ENCODE measurements at places on chromosomes 11 and 22.

DNA sequence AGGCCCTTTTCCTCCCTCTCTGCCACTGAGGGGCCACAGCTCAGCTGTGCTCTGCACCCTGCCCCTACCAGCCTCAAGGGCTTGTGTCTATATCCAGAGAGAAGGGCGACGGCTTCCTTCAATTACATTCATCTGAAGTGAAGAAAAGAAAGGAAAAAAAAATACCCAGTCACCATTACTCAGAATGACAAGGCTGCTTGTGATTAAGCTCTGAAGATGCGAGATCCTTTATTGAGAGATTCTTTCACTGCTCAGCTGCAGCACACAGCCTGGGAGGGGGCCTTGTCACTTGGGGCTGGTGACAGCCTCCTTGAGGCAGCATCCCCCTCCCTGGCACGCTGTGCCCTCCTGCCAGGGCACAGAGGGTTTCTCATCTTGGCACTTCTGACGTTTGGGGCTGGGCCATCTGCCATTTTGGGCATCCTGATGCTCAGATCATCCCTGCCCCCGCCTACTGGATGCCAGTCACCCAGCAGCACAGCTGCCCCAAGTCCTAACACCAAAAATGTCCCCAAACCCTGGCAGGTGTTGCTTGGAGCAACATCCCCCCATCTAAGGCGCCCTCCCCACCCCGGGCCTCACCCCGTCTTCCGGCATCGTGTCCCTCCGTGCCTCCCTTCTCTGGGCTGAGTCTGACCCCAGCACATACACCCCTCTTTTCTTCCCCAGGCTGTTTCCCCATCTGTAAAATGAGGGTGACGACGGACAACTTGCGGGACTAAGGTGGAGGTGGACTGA lies 1394.7 kb downstream of the BRD1 start:
- no peak for DNase-seq

- DNase-seq = no peak
These were observed 15.5 kb upstream of the DEPDC7 start for GRCh38 chr11:33000181-33000580.

- DNase-seq = peak; percentile 86
These were observed 16.6 kb downstream of the CRELD2 start for GRCh38 chr22:49934891-49935557.

DNA sequence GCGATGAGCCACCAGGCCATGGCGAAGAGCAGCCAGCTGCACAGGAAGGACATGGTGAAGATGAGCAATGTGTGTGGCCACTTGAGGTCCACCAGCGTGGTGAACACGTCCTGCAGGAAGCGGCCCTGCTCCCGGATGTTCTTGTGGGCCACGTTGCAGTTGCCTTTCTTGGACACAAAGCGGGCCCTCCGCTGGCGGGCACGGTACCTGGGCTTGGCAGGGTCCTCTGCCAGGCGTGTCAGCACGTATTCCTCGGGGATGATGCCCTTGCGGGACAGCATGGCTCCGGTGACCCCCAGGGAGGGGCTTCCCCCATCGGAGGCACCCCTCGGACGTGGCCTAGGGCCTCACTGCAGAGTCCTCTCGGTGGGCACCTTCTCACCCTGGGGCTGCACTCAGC lies 648 bp downstream of the KCNJ11 start:
- no peak for DNase-seq

- DNase-seq = peak; percentile 92
These were observed 6.7 kb downstream of the CENPM start for GRCh38 chr22:41939981-41940831.

GRCh38 chr11:34051349-34052035 lies at the start of gene CAPRIN1:
Gene CAPRIN1 (plus strand): TSS chr11:34051731. CDS start chr11:34052421, 690 bp downstream.
- peak; percentile 76 for DNase-seq

GRCh38 chr11:118202599-118203422 lies 22.0 kb downstream of the JAML start:
- no peak for DNase-seq

GRCh38 chr11:5929571-5930368 lies 12.3 kb upstream of the OR56A3 start:
- no peak for DNase-seq

DNA sequence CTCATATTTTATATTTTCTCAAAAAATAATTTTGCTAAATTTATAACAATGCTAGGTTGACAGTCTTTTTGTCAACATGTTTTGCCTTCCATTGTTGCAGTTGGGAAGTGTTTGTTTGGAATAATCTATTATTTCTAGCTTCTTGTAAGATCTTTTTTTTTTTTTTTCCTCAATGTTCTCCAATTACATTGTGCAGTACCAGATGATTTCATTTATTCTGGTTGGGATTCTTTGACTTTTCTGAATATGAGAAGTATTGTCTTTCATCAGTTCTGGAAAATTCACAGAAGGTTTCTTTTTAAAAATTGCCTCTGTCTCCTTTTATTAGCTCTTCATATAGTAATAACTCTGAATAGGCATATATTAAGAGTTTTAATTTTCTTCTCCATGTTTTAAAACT lies 245.4 kb downstream of the DYNC2H1 start:
- no peak for DNase-seq

DNA sequence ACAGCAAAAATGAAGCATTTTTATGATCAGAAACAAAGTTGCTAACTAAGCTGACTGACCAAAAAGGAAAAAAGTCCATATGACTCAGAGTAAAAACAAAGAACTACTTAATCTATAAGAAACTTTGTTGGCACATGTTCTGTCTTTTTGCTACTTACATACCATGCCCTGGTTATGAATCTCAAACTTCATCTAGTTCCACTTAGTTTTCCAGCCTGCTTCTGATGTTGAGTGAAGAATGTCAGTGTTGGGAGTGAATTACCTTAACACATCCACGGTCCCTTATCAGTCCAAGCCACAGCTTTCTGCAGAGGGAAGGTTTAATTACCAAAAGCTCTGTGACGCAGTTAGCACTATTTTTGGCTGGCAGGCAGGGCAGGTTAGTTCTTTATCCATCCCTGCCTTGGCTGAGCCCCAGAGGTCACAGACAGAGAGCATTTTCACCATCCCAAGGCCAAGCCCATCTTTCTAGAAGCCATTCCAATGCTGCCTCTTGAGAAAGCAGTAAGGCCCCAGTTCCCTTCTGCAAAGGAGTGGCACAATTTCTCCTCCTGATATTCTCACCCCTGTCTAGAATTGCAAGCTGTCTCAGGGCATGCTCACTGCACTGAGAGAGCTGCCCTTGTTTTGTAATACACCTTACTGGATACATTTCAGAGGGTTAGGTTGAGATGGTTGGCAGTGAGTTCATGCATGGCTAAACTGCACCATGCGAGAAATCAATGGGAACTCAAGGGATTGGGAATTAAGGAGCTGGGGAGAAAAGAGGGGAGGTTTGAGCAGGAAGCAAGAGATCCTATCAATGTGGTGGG lies 67.1 kb downstream of the SLC1A2 start:
- no peak for DNase-seq

- no peak for DNase-seq
These were observed 87.6 kb downstream of the STIM1 start for GRCh38 chr11:3942956-3943497.

DNA sequence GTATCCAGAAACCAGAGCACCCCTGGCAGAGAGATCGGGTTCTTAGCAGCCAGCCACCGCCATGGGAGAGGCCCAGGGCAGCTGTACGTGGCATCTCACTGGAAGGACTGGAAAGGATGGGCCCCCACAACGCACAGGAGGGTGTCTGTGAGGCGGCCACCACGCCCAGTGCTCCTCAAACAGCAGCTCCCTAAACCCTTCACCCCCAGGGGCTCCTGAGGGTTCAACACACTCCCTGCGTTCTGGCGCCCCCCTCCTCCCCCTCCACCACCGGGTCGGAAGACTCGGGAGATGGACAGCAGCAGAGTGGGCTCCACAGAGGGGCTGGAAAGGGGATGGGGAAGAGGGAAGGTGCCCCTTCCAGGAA lies 1.1 kb downstream of the MAPK12 start:
- DNase-seq = no peak

DNA sequence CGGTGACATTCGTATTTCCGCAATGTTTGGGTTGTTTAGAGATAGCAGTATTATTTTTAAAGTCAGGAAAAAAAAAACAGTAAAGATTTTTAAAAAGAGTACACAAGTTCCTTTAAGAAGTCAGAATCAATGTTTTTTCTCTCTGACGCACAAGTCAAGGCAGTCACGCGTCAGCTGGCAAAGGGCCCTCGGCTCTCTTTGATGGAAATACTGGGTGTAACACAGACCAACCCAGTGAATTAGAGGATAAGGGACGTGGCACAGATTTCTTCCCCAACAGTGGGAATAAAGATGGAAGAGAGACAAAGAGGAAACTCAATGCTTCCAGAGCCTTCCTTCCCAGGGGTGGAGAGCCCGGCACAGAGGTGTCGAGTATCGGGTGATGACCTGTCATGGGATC lies 13.4 kb downstream of the ASCC2 start:
- no peak for DNase-seq

DNA sequence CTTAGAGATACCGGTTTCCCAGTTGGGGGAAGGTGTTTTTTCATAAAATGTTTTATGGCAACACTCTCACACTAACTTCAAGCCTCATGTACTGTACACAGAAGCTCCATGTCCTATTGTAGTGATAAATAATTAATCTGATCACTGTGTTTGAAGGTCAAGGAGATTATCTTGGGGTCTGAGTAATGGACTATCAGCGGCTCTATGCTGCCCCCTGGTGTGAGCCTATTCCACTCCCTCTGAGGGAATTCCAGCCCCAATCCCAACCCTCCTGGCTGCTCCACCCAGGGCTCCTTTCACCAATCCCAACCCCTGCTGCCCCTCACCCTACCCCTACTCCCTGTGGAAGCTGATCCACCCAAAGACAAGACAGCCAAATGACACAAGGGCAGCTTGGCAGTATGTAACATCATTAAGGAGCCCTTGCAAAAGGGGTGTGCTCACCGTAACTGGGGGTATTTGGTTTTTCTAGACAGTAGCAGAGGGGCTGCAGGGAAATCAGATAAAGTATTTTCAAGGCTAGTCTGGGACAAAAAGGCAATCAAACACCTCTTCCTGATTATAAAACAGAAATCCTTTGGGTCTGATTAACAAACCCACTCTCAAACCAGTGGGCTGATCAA lies 22.3 kb downstream of the HPS4 start:
- peak; percentile 17 for DNase-seq

GRCh38 chr11:27611947-27612455 lies 88.3 kb downstream of the BDNF start:
- DNase-seq = no peak

DNA sequence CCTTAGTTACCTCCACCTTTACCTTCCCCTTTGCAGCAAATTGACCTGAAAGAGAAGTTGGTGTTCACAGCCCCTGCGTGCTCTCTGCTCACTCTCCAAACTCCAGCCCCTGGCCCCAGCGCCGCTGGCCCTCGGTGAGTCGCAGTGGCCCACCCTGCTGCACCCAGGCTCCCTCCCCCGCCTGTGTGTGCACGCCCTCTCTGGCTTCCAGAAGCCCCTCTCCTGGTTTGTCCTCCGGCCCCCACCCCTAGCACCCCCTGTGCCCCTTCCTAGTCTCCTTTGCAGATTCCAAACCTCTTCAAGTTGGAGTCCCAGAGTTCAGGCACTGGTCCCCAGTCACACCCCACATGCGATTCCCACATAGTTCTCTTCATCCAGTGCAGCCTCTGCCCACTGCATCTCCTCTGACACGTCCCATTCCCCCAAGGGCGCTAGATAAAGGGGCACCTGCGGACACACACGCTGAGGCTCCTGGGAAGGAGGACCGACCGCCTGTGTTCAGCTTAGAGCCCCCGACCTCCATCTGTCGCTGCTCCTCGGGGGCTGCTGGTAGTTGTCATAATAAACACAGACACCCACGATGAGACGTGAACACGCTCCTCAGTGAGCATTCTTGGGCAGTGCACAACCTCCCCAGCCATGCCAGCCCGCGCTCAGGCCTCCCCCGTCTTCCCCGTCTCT lies 1.5 kb upstream of the PHRF1 start:
- DNase-seq = no peak

DNA sequence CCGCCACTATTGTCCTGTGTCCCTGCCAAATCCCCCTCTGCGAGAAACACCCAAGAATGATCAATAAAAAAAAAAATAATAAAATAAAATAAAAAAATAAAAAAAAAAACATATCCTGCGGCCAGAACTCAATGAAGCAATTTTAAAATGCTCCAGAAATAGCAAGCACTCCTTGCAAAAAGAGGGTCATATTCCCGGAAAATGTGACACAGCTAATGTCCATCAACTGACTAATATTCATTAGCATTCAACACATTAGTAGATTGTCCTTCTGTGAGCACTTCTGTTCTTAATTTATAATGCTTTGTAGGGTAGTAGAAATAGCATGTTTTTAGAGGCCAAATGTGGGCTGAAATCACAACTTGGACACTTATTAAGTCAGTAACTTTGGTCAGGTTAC lies 252.3 kb upstream of the SESN3 start:
- no peak for DNase-seq

- DNase-seq = no peak
These were observed 12.6 kb downstream of the SERPIND1 start for GRCh38 chr22:20786536-20786979.

DNA sequence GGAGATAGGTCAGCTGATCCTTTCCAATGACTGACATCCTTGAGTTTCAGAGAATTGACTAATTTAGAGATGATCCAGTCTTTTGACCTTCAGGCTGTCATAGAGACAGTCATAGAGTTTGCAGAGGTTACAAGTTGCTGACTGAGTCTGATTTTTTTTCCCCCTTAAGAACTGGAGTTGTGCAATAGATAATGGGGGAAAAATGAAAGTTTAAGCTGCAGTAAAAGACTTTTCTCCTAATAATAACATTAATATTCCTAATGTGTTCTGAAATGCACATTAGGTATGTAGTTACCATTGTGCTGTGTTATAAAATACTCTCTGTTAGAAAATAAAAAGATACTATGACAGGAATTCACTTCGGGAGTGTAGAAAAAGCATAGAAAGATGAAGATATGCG lies 876.9 kb upstream of the RAG2 start:
- no peak for DNase-seq

DNA sequence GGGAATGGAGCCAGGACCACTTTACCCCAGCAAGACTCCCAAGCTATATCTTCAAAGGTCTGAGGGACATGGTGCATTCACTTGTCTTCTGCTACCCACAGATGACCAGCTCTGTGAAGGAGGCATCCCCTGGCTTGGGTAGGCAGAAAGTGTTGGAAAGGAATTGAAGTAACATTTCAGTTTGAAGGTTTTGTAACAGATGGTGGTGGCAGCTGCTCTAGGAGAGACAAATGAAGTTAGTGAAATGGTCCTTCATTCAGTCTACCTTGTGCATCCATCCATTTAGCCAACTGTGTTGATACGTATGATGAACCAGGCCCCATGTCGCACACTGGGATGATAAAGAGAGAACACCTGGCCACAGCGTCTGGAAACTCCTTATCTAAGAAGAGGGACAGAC lies 140.5 kb downstream of the COMMD9 start:
- no peak for DNase-seq

Data from activated T-helper 9 cell treated with anti-CD3 and anti-CD28 coated beads, Interleukin-2, amount 50 U/mL, for 16 hours (primary cell).